ENCODE measurements at places on chromosomes 1 and 21.

DNA sequence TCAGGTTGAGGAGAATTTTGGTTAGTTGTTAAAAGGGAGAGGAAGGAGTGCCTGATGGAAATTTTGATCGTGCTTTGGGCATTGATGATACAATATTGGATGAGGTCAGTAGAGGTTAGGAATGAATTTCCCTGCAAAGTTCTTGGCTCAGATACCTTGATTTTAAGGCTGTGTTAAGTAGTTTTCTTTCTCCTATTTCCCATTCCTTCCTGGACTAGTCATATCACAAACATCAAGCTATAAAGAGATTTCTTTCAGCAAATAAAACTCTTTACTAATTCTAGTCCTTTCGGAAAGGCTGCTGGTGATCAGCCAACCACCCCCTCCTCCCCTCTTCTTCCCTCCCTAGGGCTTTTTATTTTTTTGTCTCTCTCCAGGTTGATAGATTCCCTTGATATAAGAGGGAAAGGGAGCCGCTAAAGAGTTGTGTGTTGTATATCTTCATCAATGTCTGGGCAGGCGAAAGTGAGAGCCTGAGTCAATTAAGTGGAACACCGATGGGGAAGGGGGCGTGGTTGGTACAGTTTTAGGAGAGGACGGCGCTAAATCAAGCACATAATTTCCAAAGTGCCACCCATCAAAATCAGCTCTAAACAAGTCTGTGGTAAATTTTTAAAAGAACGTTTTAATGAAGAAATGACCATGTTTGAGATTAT is 100.1 kb upstream of the PLXNA2 start:
- DNase-seq, result no peak

DNA sequence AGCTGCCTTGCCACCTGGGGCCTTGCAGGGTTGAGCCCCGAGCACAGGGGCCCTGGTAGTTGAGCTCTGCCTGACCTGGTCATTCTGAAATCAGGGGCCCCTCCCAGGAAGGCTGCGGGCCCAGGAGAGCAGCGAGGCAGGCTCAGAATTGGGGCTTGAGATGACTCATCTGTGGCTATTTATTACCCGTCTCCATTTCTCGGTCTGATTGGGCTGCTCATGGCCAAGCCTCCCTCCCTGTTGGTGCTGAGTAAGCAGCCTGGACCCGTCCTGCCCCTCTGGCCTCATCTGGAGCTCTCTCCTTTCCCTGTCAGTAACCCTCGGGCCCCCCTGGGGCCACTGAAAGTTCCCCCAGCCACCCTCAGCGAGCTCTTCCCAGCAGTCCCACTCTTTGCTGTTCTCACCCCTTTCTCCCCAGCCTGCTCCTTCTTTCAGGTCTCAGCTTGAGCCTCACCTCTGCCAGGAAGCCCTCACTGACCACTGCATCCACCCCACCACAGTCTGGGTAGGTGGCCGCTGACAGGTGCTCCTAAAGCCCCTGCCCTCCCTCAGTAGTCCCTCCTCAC is 11.0 kb upstream of the TNFRSF8 start:
- no peak for DNase-seq

- DNase-seq, result no peak
These were observed 74.4 kb downstream of the SUSD4 start for GRCh38 chr1:223289621-223290020.

GRCh38 chr1:82258887-82259286 is 458.2 kb downstream of the ADGRL2 start:
- DNase-seq, result no peak

DNA sequence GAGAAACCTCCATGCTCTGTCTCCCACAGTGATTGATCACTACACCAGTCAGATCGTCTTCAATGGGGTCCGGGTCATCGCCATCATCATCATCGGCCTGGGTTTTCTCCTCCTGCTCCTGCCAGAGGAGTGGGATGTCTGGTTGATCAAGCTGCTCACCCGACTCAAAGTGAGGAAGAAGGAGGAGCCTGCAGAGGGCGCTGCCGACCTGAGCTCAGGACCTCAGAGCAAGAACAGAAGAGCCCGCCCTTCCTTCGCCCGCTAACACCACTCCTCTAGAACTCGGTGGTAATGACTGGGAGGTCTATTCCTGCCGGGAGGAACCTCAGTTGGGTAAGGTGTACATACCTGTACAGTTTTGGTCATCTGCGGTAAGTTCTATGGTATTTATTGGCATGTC is 50.3 kb upstream of the COA6 start:
- peak; percentile 94 for DNase-seq

DNA sequence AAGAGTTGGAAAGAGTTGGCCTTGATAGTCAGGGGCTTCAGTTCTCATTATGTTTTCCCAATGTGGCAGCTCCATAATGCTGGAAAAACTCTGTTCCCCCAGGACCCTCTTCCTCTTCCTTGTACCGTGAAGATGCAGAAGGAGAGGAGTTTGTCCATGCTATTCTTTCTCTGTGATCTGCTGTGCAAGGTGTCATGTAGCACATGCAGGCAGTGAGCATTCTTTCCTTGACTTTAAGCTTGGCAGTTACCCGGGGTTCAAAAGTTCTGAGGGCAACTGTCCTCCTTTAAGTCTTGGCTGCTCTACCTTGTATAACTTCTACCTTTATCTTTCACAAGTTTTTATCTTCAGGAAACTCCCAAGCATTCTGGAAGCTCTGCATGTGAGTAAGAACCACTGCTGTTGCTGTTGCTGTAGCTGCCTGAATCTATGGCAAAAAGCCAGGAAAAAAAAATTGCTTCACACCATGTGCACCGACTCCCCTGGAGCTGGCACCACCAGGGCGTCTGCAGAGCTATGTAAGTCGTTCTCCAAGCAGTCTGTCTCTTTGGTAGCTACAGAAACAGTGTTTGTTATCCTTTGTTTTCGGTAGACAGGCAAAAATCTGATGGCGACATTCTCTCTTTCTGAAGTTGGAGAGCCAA is 42.7 kb upstream of the SLC16A1 start:
- no peak for DNase-seq

- peak; percentile 66 for DNase-seq
These were observed 590 bp downstream of the CNN3 start for GRCh38 chr1:94926126-94926914.

GRCh38 chr1:172421974-172422604 is 1.6 kb downstream of the C1orf105 start:
- no peak for DNase-seq

DNA sequence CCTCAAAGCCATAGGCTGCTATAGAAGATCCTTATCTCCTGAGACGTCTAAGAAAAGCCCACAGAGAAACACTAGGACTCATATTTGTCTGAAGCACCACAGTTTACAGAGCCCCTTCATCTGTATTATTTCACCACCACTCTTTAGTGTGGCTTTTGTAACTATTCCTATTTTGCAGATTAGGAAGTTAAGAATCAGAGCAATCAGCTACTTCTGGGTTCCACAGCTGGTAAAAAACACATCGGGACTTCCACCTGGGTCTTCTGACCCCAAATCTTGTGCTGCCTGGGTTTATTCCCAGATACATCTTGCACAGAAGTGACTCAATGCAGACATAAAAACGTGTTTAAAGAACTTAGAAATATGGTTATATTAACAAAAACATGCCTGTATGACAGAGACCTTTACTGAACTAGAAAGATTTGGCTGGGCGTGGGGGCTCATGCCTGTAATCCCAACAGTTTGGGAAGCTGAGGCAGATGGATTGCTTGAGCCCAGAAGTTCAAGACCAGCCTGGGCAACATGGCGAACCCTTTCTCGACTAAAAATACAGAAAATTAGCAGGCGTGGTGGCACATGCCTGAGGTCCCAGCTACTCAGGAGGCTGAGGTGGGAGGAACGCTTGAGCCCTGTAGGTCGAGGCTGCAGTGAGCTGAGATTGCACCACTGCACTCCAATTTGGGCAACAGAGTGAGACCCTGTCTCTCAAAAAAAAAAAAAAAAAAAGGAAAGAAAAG is 40.9 kb downstream of the ELK4 start:
- no peak for DNase-seq

DNA sequence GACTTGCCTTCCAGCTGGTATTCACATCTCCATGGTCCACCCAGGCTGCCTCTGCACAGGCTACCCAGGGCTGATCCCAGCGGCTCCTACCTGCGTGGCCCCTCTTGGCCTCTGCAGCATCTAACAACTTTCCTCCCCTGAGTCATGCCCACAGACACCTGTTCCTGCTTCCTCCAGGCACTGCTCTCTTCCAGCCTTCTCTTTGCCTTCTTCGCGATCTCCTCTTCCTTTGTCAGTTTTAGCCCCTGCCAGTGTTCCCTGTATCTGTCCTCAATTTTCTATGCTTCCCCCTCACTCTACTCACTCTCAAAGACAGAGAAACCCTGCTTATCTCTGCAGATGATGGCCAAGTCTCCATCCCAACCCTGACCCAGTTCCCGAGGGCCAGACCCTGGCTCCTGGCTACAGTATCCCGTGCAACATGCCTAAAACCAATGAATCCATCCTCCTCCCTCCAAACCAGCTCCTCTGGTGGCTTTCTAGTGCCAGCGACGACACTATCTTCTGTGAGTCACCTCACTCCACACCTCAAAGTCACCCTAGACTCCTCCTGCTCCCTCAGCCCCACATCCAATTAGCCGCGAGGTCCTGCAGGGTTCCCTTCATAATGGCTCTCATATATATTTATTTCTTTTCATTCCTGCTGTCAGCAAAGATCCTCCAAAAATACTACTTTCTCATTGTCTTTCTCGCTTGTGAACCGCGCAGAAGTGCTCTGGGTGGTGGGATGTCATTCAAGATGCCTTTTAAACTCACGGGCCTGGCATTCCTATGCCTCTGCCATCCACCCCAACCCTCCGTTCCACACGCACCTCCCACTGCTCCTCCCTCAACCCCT is 259.2 kb downstream of the TOMM20 start:
- DNase-seq, result no peak

DNA sequence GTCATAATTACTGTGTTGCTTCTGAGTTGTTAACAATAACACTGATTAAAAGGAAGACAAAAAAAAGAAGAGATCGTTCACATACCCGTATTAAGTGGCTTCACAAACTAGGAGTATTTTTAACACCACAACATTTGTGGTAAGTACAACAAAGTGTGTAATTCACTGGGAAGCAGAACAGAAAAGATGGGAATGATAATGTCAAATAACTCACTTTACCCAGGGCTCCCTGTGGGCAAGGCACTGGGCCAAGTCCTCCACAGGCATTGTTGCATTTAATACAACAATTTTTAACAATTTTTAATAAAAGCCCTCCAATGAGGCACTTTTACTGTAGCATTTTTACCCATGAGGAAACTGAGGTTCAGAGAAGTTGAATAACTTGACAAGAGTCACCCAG is 385.0 kb upstream of the ST6GALNAC5 start:
- DNase-seq, result no peak
